ENCODE measurements at places on chromosomes 1 and 21.

GRCh38 chr21:45378258-45378966 is 26.6 kb upstream of the COL18A1 start:
- no peak for DNase-seq

GRCh38 chr1:183027031-183027430 is 3.8 kb downstream of the LAMC1 start:
- no peak for DNase-seq

- DNase-seq, result no peak
Measured at GRCh38 chr1:121558514-121558913, 373.7 kb downstream of the SRGAP2C start.

- no peak for DNase-seq
Measured at GRCh38 chr1:201578008-201578888, 39.3 kb downstream of the NAV1 start.

DNA sequence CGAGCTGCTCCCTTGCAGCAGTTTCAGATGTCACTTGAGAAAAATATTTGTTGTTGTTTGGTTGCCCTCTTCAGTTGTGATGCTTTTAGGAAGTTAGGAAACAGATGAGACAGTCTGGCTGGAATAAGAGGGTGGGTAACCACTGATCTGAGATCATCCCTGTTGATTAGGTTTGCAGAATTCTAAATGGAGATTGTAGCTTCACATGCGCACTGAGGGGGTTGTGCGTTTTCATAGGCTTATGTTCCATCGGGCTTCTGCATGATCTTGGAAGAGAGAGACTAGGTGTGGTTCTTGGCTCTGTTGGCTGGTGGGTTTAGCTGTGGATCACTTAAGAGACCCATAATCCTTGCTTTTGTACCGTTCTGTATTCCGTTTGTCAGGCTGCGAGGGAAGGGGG is 108.1 kb downstream of the CAMTA1 start:
- DNase-seq, result no peak

- no peak for DNase-seq
Measured at GRCh38 chr21:32426592-32427051, 14.1 kb downstream of the EVA1C start.

GRCh38 chr1:48000883-48001282 is 3.7 kb upstream of the TRABD2B start:
- no peak for DNase-seq
